HepG2 (cell line): ENCODE measurements at places on chromosomes 4 and X. TPM values are rescaled to one million over a fixed set of nuclear protein-coding genes. Genes with fewer than 3 reads are reported as not detected.

GRCh38 chr4:39893693-39894072, 84.0 kb downstream of the PDS5A start:
- DNase-seq: no peak

GRCh38 chr4:95539106-95539505, 9.7 kb downstream of the UNC5C start:
- no peak for DNase-seq

DNA sequence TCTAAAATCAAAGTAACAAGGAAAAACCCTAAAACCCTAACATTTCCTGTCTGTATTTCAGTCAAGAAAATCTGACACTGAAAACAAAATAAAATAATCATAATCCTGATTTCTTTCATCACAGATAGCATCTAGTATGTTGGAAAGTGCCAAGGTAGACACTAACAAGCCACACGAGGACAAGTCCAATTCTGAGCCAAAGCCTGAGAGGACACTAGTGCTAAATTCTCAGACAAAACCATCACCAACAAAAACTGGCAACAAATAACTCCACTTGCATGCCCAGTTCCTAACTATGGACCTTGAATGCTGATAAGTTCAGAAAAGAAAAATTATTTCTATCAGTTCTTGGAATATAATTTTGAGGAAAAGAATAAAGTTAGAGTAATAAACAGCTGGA, 113.7 kb downstream of the MANBA start:
- DNase-seq: no peak

DNA sequence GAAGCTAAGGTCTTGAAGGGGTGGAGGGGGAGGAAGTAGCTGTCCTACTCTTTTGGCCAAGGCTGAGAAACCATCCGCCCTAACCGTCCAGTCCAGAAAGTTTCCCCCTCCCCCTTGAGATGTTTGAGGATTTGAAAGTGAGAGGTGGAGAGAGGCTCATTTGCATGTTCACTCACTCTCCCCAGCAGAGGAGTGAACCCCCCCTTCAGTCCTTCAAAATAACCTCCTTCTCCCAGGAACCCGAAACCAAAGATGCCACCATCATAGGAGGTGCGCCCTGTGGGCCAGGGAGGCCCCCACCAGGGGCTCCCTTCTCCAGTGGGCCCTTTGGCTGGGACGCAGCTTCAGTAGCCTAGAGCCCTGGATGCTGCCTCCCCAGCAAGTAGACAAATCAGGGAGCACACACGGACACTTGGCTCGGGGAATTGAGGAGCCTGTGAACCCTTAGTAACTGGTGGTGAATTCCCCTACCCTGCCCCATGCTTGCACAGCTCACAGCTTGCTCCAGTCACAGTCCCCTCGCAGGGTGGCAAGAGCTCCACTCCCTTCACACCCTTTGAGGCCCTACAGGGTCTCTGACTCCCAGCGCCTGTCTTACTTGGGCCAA, 25.6 kb downstream of the ELF4 start:
- DNase-seq: no peak

DNA sequence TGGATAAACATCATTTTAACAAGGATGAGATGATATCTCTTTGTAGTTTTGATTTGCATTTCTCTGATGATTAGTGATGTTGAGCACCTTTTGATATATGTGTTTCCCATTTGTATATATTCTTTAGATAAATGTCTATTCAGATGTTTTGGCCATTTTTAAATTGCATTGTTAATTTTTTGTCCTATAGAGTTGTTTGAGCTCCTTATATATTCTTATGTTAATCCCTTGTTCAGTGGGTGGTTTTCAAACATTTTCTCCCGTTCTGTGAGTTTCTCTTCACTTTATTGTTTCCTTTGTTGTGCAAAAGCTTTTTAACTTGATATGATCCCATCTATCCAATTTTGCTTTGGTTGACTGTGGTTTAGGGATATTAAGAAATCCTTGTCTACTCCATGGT, 606.0 kb downstream of the CCSER1 start:
- no peak for DNase-seq

DNA sequence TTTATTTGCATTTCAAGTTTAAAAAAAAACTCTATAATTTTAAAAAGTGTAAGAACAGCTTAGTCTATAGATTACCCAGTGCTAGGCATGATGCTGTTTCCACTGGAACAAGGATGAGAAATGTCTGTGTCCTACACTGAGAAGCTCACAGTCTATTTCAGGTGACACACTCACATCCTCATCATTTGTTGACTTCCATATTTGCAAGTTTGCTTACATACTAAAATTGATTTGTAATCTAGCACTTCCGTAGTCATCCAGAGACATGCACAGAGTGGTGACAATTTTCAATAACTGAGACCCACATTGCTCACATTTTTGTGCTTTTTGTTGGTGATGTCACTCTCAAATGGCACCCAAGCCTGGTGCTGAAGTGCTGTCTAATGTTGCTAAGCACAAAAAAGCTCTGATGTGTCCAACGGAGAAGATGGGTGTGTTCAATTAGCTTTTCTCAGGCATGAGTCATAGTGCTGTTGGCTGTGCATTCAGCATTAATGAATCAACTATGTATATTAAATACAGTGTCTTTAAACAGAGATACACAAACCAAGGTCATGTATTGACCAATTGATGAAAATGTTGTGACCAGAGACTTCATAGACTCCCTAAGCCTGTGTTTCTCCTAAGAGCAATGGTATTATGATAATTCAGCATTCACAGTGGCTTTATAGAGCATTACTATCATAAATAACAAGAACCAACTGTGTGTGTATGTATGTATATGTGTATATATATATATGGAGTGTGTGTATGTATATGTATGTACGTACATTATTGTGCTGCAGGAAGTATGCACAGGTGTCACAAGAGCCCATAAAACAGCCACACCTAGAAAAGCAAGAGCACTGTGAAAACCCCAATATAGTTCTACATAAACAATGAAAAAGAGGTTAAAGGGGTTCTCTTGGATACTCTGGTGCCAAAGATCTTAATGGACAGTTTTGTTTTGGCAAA, 31.2 kb upstream of the VCX3B start:
- no peak for DNase-seq

- no peak for DNase-seq
These were observed 591.8 kb upstream of the CPEB2 start for GRCh38 chr4:14410516-14410915.

GRCh38 chr4:157587681-157588423, 367.3 kb downstream of the GRIA2 start:
- DNase-seq: no peak

- DNase-seq: no peak
These were observed 5.7 kb upstream of the GJB1 start for GRCh38 chrX:71217298-71217697.

GRCh38 chr4:23225564-23225963, 532.8 kb downstream of the GBA3 start:
- no peak for DNase-seq

DNA sequence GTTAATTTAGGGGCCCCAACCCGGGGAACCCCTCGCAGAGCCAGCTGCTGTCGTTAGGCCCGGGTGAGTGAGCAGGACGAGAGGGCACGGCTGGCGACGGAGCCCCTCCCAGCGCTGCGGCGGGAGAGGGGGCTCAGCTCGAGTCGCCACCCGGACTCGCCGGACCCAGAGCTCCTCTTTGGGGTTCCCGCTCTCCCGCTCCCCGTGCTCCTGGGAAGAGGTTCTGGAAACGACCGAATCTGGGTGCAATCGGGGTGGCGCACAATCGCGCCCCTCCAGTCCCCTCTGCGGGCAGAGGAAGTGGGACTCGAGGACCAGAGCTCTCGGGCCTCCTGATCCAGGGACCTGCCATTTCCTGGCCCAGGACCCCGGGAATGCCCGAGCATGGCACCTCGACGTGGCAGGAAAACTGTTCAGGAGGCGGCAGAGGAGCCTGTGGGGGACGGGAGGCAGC, 37.3 kb upstream of the ARAF start:
- no peak for DNase-seq

DNA sequence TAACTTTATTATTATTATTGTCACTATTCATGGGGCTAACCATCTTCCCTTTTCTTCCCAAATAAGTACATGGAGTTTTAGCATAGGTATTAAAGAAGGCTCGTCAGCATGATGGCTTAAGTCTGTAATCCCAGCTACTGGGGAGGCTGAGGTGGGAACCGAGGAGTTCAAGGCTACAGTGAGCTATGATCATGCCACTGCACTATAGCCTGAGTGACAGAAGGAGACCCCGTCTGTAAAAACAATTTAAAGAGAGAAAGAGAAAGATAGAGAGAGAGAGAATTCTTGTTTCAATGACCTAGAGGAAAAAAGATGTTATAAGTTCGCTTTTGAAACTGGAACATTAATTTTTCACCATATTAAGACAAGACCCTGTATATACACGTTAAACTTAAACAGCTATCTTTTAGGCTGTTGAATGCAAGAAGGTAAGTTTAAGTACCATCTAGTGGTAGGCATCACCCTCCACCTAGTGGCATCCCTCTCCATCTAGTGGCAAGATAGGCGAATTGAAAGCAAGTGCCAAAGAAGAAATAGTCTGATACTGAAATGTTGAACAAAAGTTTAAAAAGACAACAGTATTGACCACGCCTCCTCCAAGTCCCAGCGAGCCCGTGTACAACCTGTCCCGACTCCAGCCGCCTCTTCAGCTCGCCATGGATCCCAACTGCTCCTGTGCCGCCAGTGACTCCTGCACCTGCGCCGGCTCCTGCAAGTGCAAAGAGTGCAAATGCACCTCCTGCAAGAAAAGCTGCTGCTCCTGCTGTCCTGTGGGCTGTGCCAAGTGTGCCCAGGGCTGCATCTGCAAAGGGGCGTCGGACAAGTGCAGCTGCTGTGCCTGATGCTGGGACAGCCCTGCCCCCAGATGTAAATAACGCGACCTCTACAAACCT, 26.0 kb upstream of the YTHDC1 start:
- DNase-seq: peak; percentile 66

GRCh38 chrX:120242813-120243212, 7.8 kb upstream of the ZBTB33 start:
- DNase-seq: no peak

DNA sequence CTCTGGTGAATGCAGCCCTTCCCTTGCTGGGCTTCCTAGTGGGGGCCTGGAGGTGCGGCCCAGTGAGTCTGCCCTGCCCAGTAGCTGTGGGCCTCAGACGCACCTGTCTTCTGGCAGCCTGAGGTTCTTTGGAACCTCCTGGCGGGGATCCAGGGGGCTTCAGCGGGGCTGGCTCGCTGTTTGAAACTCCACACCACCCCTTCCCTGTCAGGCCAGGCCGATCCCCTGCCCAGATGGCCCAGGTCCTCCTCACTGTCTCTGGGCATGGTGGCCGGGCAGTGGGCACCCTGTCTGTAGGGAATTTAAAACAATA, 10.7 kb upstream of the NKX1-1 start:
- no peak for DNase-seq

DNA sequence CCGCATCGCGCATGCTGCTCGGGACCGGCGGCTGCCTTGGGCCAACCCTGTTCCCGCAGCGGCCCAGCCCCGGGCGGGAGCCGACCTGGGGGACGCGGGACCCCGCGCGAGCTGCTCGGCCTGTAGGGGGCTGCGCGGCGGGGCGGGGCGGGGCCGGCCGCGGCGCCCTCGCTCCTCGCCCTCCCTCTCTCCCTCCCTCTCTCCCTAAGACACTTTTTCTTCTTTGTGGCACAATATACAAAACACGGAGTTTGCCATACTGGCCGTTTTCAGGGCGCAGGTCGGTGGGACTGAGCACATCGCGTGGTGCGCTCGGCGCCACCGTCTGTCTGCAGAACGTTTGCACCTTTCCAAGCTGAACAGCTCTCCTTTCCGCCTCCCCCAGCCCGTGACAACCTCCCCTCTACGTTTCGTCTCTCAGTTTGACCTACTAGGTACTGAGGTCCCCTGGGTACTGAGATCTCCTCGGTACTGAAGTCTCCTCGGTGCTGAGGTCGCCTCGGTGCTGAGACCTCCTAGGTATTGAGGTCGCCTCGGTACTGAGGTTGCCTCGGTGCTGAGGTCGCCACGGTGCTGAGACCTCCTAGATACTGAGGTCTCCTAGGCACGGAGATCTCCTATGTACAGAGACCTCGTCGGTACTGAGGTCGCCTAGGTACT, 261.1 kb upstream of the PLCXD1 start:
- DNase-seq: peak; percentile 0

SUPT20HL2 gene
- total RNA-seq: not detected in 2 replicates

FANCB gene
- 5.8 and 9.2 TPM in 2 replicates for total RNA-seq

- no peak for DNase-seq
These were observed 927.8 kb downstream of the STPG2 start for GRCh38 chr4:97215409-97215941.

NRK gene
- not detected in 2 replicates for total RNA-seq

CXorf49 gene
- total RNA-seq: not detected in 2 replicates

- DNase-seq: no peak
These were observed 91.2 kb upstream of the KLF3 start for GRCh38 chr4:38572793-38573192.

DNA sequence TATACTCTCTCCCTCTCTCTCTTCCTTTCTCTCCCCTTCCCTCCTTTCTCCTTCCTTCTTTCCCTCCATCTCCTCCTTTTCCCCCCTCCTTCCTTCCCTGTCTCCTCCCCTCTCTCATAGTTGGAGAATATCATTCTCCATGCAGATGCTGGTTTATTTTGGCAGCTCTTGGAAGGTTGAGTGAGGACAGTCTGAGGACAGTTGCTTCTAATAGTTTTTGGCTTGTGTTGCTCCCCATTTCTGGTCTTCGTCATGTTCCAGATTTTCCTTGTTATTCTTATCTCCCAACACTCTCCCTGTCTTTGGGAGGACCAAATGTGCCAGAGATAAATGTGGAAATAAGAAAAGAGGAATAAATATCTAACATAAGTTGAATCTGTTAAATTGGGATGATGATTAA, 263.0 kb downstream of the FRMPD4 start:
- DNase-seq: no peak

GRCh38 chrX:111568354-111568753, 56.9 kb downstream of the SERTM2 start:
- DNase-seq: peak; percentile 0

DNA sequence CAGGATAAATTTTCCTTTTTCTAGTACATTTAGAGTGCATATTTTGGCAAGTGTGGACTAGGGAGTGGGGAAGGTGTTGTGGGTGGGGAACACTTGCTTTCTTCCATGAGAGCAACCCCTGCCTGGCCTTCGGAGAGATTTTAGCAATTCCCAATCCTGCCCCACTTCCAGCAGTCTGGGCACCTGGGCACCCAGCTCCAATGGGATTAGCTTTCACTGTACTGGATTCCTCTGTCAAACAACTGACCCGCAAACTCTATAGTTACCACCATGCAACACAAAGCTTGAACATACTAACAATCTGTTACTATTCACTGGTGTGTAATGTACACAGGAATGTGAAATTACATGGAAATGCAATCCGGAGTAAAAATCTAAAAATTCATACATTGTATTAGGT, 50.3 kb downstream of the SH3RF1 start:
- peak; percentile 28 for DNase-seq

GRCh38 chr4:185142912-185143600, at the start of gene SLC25A4:
TSS of gene SLC25A4 (plus strand) at chr4:185143266. CDS start at chr4:185143373, 107 bp downstream.
- peak; percentile 77 for DNase-seq

RAB9B gene
- 0.04 TPM in 2 replicates for total RNA-seq

- DNase-seq: no peak
These were observed 278.1 kb upstream of the TET2 start for GRCh38 chr4:104868533-104868932.

DNA sequence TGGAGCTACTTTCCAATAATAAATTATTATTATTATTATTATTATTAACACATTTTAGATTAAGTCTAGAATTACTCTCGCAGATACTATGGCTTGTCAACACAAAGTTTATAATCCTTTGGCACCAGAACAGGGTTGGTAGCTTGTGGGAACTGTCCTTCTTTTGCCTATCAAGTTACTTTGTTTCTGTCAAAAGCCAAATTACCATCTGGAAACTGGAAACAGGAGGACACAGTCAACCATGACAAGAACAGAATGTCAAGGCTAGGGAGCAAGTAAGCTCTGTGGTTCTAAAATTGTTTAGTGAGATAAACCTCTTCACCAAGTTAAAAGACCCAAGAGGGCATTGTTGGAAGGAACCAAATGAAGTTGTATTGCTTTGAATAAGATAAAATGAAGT, 42.5 kb downstream of the DGKK start:
- no peak for DNase-seq
